ENCODE measurements at places on chromosomes 2 and 18.

DNA sequence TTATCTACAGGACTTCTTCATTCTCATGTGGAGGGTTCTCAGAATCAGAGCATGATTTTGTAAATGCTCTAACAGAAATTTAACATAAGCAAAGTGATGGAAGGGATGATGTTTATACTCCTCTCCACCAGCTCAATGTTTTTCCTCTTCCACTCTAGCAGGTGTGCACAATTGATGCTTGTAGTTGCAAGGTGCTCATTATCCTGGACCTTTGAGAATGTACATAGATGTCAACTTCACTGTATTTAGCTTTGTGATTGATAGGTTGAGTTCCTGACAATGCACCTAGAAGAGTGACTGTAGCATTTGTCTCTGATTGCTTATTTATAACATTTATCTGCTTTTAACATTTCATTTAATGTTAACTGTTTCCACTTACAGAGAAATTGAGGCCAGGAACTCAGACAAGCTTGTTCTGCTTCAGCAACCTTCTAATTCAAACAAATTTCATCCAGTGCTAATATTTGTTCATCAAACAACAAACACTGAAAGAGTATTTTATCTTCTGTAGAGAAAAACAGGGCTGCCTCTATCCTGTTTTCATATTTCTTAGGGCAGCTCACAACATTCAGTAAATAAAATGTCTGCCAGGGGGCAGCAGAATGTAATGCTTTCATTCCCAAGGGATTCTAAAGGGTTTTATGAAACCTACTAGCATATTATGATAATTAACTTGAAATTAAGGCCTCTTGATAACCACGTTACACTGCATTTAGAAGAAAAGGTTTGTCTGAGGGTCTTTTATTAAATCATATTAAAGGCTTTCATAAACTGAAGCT, 127.9 kb upstream of the NOL4 start:
- DNase-seq: no peak

GRCh38 chr2:46393865-46394264, 85.5 kb upstream of the TMEM247 start:
- no peak for DNase-seq

GRCh38 chr2:27170581-27171337, 22.0 kb downstream of the TCF23 start:
- DNase-seq: no peak

DNA sequence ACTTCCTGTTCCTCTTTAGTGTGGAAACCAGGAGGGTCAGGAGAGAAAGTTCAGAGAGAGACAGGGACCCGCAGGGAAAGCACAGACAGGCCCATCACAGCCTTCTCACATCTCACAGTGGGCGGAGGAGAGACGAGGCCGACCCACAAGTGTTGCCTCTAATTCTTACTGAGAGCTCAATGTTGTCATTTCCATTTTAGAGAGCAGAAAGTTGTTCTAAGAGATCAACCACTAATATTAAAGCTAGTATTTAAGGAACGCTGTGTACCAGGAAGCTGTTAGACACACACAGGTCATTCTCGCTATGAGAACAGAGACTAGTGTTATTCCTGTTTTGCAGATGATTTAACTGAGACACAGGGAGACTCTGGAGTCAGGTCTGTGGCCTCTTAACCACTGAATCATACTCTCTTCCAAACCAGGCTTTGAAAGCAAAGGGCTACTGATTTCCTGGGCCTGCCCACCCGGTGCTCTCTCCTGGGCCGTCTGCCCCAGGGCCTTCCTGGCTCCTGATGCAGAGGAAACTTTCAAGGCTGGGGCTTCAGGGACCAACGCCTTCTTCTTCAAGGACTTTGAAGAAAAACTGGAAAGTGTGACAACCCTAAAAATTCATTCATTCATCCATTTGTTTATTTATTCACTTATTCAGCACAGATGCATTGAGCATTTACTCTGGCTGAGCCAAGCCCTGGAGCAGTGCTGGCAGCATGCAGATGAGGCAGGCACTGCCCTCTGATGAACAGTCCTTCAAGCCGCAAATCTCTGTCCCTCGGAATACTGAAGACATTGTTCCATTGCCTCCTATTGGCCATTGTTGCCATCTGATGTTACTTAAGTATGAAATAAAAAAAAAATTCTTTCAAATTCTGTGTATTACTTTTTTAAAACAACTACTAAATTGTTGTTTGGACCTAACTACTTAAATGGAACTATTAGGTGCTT, 37.2 kb upstream of the BIN1 start:
- no peak for DNase-seq

- no peak for DNase-seq
Observed at GRCh38 chr2:236833501-236834073, 252.1 kb upstream of the COPS8 start.
